ENCODE measurements at places on chromosomes 1 and 21. TPM values are rescaled to one million over a fixed set of nuclear protein-coding genes. Genes with fewer than 3 reads are reported as not detected.

GRCh38 chr1:114032271-114033215, 53.3 kb downstream of the OLFML3 start:
- DNase-seq, result peak; percentile 35

- peak; percentile 42 for DNase-seq
Observed at GRCh38 chr1:39082010-39082799, 56.1 kb downstream of the NDUFS5 start.

DNA sequence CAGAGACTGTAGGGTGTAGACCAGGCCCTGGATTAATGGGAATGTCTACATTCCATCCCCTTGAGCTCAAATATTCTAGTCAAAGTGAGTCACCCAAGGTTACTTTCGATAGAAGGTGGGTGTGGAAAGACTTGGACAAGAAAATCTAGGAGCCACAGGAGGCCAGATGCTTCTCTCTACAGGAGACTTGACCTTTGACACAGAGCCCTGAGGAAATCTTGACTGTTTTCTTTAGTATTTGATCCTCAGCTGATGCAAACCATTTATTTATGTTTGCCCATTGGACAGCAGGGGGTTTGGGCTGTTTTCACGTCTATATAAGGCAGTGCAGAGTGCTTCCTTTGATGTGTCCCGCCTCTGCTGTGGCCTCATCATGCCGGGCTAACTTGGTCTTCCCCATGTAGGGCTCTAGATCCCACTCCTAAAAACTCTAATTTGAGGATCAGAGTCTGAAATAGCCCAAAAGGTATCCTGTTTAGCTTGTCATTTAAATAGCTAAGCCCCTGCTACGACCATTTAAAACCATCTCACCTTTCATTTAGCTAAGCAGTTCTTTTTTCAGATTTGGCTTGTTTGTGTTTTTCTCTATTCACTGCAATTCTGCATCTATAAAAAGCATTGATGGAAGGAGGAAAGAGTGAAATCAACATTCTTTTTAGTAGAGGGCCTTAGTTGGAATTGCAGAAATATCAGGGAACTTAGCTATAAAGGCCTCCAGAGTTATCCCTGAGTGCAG, 15.5 kb upstream of the MAP3K7CL start:
- DNase-seq, result peak; percentile 51

- peak; percentile 99 for DNase-seq
Observed at GRCh38 chr1:10032590-10033358, at the start of gene UBE4B. TSS of gene UBE4B (plus strand) at chr1:10032958. CDS start at chr1:10033671, 713 bp downstream.

GRCh38 chr1:15342408-15342967, 67.2 kb upstream of the EFHD2 start:
- DNase-seq, result no peak

DNA sequence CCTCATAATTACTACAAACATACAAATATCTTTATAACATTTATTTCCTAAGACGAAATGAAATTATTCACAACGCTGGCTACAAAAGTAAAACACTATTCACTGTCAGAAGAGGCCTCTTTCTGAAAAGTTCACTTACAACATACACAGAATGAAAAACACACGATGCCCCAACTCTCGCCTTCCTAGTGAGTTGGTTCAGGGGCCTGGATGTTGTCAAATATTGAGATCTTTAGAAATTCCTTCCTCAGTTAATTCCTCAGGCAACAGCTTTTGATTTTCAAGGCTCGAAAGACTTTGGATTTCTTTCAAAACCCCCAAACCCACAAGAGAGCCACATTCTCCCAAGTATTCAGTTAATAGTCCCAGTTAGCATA, 14.2 kb upstream of the KCNE1 start:
- DNase-seq, result no peak

DNA sequence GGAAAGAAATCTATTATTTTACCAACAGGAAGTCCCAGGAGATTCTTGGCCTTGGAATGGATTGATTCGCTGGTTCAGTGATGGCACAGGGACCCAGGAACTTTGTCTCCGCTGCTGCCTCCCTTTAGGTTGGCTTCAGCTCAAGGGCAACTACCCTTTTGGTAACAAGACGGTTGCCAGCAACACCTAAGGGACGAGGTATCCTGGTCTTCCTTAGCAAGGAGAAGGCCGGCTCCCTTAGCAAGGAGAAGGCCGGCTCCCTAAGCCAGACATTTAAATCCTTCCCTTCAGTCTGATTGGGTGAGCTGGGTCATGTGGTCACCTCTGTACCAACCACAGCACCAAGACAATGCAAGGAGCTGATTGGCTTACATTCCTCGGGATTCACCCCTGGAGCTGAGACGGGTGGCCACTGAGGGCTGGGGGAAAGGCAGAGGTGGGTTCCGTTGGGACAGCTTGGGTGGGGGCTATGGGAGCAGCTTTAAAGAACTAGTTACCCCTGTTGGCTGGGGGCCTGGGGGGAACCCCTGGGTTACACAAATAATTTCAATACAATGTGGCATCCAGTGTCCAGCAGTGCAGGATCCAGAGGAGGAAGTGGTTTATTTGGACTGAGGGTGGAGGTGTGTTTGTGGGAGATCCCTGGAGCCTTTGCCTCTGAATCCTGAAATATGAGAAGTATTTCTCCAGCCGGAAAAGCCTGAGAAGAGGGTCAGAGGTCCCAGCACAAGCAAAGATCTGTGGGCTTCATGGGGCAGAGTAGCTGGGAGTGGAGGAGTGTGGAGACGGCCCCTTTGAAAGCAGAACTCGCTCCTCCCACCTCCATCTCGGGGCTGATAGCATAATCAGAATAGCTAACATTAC, 20.7 kb upstream of the CLIC4 start:
- DNase-seq, result peak; percentile 58

DNA sequence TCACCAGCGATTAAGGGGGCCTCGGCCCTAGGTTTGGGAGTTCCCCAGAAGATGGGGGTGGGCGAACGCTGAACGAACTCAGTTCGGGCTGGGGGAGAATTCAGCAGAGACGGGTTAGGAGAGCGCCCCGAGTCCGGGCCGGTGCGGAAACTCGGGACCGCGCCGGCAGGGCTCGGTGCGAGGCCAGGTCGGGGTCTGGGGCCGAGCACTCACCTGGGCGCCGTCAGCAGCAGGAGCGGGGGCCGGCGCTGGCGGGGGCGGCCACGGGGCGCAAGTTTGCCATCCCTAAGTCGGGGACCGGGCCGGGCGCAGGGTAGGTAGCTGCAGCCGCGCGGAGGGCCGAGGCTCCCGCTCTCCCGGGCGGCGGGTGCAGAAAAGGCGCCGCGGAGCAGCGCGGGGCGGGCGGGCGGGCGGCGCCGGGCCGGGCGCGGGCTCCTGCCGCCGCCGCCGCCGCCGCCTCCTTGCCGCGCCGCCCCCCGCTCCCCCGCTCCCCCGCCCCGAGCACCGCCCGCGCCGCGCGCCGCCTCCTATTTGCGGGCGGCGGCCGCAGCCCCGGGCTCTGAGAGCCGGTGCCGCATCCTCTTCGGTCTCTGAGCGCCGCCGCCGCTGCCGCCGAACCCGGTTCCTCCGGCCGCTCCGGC, 349 bp downstream of the ADGRB2 start:
- peak; percentile 31 for DNase-seq

DNA sequence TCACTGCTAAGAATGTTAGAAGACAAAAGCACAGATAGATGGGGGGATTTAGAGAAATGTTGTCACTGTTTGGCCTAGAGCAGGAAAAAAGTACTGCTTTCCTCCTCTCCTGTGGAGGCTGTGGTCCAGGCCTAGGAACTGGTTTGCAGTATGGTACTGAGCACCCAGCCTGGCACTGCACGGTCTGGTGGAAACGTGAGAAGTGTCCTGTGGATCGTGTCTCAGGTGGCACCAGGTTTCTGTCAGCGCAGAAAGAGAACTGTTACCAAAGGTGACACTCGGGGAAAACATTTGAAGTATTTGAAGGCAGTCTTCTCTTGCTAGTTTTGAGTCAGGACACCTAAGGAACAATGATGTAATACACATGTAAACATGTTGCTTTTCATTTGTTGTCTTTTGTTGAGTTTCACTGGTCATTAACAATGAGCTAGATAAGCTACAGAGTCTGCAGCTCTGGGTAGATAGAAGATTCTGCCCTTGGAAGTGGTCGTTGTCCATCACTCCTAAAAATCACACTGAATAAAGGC, 63.0 kb downstream of the B3GALNT2 start:
- DNase-seq, result no peak

DNA sequence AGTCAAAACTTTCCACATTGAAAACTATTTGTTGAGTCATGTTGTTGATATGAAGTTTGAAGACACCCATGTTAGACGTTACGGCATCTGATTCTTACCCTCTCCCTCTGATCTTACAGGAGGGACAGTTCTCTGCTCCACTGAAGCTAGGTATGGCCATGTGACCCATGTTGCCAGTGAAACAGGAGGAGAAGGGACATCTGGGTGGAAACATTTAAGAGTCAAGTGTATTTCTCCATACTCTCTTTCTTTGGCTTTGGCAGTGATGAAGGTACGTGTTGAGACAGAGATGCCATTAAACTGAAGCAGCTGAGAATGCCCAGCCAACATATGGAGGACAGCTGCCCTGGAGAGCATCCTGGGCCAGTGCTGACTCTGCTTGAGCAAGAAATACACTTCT, 198.4 kb upstream of the PTGFR start:
- no peak for DNase-seq

SPRR4 gene
- total RNA-seq, result not detected

RBM8A gene
- 170 TPM for total RNA-seq

LEMD1 gene
- 14.7 TPM for total RNA-seq

FLG2 gene
- not detected for total RNA-seq

RORC gene
- 1.6 TPM for total RNA-seq

LMOD1 gene
- 0.82 TPM for total RNA-seq
